ENCODE measurements at places on chromosomes 11 and 22.

- DNase-seq, result no peak
Measured at GRCh38 chr11:116615211-116615865, 157.4 kb downstream of the BUD13 start.

DNA sequence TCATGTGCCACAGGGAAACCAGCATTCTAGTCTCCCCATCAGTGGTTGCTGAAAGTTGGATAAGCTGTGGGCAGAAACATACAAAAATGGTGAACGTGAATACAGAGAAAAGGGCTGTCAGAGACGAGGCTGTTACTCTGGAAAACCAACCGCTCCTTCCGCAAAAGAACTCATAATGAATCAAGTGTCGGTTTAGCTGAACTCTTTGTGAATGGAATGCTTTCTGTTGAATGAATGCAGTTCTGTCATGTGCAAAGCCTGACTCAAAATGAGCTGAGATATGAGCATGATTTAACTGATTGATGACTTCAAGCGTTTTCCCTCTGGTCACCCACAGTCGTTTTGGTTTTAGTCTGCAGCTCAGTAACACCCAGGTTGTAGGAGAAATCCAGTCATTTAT, 298.3 kb downstream of the ETS1 start:
- no peak for DNase-seq

DNA sequence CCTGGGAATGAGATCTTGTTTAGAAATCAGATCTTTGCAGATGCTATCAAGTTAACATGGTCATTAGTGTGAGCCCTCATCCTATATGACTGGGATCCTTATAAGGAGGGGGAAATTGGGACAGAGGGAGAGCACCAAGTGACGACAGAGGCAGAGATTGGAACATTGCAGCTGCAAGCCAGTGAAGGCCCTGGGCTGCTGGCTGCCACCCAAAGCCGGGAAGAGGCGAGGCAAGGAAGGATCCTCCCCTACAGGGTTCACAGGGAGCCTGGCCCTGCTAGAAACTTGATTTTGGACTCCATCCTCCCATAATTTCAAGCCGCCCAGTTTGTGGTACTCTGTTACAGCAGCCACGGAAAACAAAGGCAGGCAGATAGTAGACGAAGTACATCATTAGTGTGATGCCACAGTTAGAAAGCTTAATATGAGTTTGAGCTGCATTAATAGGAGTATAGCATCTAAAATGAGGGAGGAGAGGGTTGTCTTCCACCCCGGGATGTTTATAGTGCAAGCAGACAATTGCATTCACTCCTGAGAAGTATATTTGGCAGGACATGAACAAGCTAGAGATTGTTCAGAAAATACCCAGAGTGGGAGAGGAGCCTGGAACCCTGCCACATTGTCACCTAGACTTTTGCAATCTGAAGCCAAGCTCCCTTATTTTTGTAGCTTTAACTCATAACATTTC, 56.8 kb upstream of the CLMP start:
- no peak for DNase-seq

DNA sequence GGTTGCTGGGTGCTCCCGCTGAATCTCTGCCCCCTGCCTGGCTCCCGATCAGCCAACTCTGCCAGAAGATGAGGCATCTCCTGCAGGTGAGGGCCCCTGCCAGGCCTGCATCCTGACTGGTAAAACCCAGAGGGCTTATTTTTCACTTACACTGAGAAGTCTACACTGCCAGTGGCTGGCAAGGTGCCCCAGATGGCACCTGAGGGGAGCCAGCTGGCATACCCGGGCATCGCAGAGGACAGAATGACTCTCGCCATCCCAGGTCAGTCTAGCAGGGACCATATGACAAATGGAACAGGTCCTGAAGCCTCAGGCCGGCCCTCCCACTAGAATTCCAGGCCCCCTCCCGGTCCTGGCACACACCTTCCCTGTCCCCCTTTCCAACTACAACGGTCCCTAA, 30.9 kb downstream of the MACROD1 start:
- no peak for DNase-seq

GRCh38 chr11:107830915-107831540, 27.6 kb downstream of the SLC35F2 start:
- DNase-seq, result no peak

Data from activated gamma-delta T cell treated with anti-CD3 and anti-CD28 coated beads, Interleukin-2, amount 50 U/mL, for 16 hours (primary cell).